ENCODE measurements at places on chromosomes 1 and 21. TPM values are rescaled to one million over a fixed set of nuclear protein-coding genes. Genes with fewer than 3 reads are reported as not detected.
A peak's percentile ranks its signal among the peaks of the same experiment; 100 is the strongest.

GRCh38 chr1:222048094-222048595 is 306.3 kb upstream of the DUSP10 start:
- H3K27me3 ChIP-seq: no peaks in the 10 kb centered on the region
- no peaks in the 10 kb centered on the region for H3K36me3 ChIP-seq
- no peak overlapping the region for H3K27ac ChIP-seq
- no peak for DNase-seq

- H3K4me1 ChIP-seq: peaks cover 11% of the 10 kb centered on the region
- DNase-seq: peak; percentile 65
- no peak overlapping the region for H3K27ac ChIP-seq
- no peaks in the 10 kb centered on the region for H3K36me3 ChIP-seq
- no peaks in the 10 kb centered on the region for H3K27me3 ChIP-seq
Measured at GRCh38 chr1:218521414-218522169, 176.5 kb downstream of the TGFB2 start.

Gene STPG1
- total RNA-seq: 9.9 TPM

DNA sequence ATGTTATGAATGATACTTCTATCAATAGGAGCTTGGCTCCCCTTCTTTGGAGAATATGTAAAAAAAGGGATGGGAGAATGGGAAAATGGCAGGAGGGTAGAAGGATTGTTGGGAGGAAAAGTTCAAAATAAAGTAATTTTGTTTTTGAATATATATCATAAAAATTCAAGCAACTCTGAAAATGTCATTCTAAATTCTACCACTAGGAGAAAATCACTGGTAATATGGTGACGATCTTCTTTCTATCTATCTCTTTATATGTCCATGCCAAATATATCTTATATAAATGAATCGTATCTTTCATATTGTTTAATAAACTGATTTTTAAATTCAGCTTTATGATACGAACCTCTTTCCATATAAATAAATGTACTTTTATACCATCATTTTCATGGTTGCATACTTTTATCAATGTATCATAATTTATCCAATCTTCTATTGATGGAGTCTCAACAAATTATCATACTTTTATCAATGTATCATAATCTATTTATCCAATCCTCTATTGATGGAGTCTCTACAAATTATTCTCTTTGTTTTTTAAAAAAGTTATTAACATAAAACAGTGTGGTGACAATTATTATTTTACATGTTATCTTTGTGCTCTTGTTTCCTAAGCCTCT is 73.7 kb upstream of the MARK1 start:
- no peak overlapping the region for H3K27ac ChIP-seq
- no peaks in the 10 kb centered on the region for H3K27me3 ChIP-seq
- H3K4me3 ChIP-seq: no peak overlapping the region
- peaks cover 17% of the 10 kb centered on the region for H3K4me1 ChIP-seq
- no peak for DNase-seq
- no peaks in the 10 kb centered on the region for H3K36me3 ChIP-seq

Gene S100A4
- 31.7 TPM for total RNA-seq

DNA sequence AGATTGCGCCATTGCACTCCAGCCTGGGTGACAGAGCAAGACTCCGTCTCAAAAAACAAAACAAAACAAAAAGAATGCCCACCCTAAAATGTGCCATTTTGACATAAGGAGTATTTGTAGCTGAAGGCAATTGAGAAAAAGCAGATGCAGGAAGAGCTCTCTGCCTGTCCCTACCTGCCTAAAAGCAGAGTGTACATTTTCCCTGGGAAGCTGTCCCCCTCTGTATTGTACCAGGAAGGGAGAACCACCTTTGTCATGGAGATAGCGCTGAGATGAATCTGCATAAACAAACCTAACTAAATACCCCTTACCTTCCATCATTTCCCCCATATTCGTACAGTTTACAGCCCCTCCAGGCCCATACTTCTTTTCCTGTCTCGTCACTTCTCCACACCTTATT is 94.4 kb upstream of the SLC45A1 start:
- peaks cover 29% of the 10 kb centered on the region for H3K4me1 ChIP-seq
- H3K4me3 ChIP-seq: no peak overlapping the region
- H3K36me3 ChIP-seq: peaks cover 17% of the 10 kb centered on the region
- H3K27me3 ChIP-seq: peaks cover 26% of the 10 kb centered on the region
- DNase-seq: no peak

Gene CRP
- 0.85 TPM for total RNA-seq

DNA sequence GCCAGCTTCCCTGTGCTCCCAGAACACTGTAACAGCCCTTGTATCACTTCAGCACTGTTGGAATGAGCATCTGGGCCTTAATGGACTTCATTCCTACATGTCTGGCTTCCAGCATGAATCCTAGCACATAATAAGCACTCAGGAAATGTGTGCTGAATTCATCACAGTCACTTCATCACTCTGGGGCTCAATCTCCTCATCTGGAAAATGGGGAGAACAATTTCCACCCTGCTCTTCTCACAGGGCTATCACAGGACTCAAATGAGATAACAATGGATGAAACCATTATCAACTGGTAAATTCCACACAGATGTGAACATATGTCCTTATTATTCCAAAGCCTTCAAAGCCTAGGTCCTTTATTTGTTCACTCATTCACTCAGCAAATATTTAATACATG is 12.4 kb downstream of the RAB3B start:
- H3K4me3 ChIP-seq: no peak overlapping the region
- no peak overlapping the region for H3K27ac ChIP-seq
- peaks cover 41% of the 10 kb centered on the region for H3K36me3 ChIP-seq
- no peaks in the 10 kb centered on the region for H3K27me3 ChIP-seq

DNA sequence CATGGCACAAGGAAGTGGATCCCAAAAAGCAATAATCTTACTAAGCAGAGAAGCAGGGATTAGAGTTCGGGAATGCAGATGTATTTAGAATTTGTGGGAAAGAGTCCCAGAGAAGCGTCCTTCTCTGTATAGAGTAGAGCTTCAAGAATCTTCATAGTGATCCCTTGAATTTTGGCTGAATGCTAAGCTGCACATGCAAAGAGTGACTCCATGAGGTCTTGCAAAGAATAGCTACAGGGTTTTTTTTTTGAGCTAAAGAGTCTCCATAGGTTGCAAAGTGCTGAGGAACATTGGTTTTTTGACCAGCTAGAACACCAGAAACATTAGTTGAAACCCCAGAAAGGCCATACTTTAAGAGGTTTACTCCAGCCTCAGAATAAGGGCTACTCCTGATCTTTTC is 206.7 kb downstream of the CTH start:
- no peak overlapping the region for H3K27ac ChIP-seq
- DNase-seq: no peak
- no peaks in the 10 kb centered on the region for H3K27me3 ChIP-seq
- H3K4me1 ChIP-seq: 0 out of 2 replicates have a peak, but pooled peaks cover 2% of the 10 kb centered on the region
- no peaks in the 10 kb centered on the region for H3K36me3 ChIP-seq
- H3K4me3 ChIP-seq: no peak overlapping the region

Gene DCST2
- 0.83 TPM for total RNA-seq

DNA sequence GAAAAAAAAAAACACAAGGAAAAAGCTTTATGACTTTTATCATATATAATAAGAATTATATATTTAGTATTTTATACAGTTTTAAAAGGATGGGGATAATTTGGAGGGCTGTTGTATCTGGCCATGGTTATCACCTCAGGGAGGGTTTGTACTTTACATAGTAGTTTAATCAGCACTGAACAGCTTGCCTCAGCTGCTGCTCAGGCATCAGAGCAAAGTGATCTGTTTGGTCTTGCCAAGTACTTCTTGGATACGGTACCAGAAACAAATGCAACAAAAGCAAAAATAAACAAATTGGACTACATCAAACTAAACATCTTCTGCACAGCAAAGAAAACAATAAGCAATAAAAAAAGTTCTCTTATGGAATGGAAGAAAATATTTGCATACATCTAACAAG is 2.6 kb upstream of the SPTA1 start:
- no peak overlapping the region for H3K27ac ChIP-seq
- H3K27me3 ChIP-seq: 0 out of 2 replicates have a peak, but pooled peaks cover 2% of the 10 kb centered on the region
- no peak overlapping the region for H3K4me3 ChIP-seq
- DNase-seq: no peak
- H3K36me3 ChIP-seq: no peaks in the 10 kb centered on the region
- H3K4me1 ChIP-seq: no peaks in the 10 kb centered on the region

Measured in WTC11 (cell line).